Hematopoietic multipotent progenitor cell treated with erythropoietin and hydrocortisone succinate and interleukin-3 and kit ligand, for 8 days (in vitro differentiated cells): ENCODE measurements at places on chromosomes 4 and X.

DNA sequence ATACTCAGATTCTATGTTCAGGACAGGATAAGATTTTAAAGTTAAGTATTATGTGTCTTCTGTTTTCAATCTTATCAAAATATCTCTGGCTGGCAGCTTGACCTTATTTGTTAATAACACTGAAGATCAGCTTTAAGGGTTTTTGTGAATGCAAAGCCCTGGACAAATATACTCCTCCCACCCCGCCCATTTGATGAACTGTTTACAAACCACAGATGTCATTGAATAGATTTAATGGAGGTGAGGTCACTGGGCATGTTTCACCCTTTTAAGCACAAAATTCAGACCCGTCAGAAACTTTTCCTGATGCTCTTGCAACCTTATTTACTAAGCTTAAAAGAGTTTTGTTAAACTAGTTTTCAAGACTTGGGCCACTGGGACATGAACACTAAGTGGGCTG lies 10.1 kb upstream of the CXCL8 start:
- no peak for DNase-seq

DNA sequence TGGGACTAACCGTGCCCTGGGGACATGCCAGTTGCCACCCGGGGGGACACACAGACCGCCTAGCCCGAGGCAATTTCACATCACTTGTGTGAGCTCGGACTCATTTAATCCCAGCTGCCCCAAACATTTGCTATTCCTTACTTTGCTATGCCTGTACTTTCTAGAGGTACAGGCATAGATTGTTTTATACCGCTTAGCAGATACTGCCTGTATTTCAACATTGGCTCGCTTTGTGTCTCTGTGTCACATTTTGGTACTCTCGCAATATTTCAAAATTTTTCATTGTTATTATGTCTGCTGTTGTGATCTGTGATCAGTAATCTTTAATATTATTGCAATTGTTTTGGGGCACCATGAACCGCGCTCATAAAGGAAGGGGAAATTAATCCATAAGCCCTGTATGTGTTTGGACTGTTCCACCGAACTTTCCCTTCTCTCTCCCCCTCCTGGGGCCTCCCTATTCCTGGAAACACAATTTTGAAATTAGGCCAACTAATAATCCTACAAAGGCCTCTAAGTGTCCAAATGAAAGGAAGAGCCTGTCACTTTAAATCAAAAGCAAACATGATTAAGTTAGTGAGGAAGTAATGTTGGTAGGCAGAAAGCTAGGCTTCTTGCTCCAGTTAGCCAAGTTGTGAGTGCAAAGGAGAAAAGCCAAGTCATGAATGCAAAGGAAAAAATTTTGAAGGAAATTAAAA lies 568 bp upstream of the CASP6 start:
- DNase-seq, result peak; percentile 45

- peak; percentile 44 for DNase-seq
These were observed 571.1 kb upstream of the DIPK2B start for GRCh38 chrX:45771560-45772340.

GRCh38 chrX:138710866-138711341 lies 613 bp downstream of the FGF13 start:
- no peak for DNase-seq

DNA sequence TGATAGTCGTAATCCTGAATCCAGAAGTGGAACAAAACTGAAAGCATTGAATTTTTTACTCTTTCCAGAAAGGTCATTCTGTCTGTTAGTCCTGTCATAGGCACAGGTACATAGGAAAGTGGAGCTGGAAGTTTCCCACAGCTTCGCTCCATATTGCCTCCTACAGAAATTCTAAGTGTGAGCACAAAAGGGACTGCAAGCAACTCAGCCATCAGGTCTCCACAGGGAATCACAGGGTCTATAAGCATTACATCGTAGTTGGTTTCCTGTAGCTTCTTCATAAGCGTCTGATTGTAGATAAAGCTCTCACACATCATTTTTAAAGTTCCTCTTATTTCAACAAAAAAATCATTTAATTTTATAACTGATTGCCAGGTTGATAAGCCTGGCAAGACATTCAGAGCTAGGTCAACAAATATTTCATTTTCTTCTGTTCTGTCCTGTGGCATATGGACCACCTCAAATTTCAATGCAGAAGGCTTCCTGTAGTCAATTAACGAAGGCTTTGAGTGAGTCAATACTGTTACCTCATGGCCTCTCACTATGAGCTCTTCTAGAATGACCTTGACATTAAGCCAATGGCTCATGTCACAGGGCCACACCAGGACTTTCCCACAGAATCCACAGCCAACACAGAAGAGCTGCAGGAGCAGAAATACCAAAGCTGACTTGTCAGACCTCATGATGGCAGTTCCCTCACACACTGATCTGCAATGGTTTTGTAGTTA lies at the start of gene UGT2A3:
Gene UGT2A3 (minus strand): TSS at position 727 of the 728 bp plus-strand sequence. CDS start 44 bp downstream, at position 683.
- DNase-seq, result no peak

DNA sequence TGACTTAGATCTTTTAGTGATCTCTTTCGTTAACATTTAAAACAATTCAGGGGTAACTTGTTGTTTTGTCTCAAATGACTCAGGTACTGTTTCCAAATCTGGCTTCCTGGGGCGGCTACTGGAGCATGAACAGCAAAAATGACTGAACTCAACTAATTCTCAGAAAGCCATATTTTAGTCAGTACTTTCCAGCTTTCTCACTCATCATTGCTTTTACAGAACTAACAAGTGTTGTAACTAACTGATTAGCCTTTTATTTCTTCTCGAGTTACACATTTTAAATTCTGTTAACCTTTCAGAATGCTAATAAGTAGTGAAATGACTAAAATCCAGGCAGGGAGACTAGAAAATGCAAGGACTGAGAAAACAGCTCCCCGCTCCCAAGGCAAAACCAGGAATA lies 55.3 kb downstream of the JADE3 start:
- DNase-seq, result no peak

GRCh38 chr4:184417802-184418511 lies 56.4 kb downstream of the IRF2 start:
- peak; percentile 63 for DNase-seq

- no peak for DNase-seq
These were observed 1023.3 kb upstream of the TENM3 start for GRCh38 chr4:181219783-181220416.

GRCh38 chr4:77833126-77833724 lies 14.1 kb upstream of the CNOT6L start:
- no peak for DNase-seq

DNA sequence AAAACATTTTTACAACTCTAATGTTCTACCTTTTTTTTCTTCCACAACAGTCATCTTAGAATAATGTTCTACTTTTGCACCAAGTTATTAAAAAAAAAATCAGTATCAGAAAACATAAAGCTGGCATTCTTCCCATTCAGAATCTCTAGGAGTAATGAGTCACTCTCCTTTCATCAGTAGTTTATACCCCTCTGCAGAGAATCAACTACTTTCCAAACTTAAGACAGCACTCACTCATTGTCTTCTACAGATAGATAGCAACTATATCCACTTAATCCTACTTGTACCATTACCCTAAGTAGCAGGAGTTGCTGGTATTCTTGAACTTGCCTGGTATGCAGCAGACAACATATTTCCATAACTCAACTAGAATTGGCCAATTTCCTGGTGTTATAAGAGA lies 3.2 kb downstream of the TIGD4 start:
- DNase-seq, result peak; percentile 26

DNA sequence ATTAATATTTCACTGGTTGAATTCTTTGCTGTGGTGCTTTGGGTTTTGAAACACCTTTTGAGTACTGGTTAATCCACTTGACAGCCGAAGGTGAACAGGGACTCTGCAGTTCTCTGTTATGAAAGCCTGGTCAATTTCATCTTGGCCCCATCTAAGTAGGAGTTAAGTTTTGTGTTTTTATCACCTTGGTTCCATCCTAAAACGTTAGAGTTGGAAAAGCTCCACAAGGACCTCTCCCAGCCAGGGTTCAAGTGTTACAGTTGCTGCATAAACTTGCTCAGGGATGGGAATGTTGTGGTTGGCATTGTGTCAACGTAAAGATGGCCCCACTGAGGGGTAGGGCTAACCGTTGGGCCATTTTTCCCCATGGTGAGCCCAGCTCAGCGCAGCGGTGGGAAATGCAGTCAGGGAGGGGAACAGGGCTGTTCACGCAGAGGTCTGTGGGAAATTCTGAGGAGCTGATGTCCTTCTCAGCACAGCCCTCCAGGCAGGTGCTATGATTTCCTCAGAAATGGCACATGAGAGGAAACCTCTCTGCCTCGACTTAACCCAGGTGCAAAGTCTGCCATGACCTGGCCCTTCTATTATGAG lies 188.7 kb downstream of the STIM2 start:
- no peak for DNase-seq

DNA sequence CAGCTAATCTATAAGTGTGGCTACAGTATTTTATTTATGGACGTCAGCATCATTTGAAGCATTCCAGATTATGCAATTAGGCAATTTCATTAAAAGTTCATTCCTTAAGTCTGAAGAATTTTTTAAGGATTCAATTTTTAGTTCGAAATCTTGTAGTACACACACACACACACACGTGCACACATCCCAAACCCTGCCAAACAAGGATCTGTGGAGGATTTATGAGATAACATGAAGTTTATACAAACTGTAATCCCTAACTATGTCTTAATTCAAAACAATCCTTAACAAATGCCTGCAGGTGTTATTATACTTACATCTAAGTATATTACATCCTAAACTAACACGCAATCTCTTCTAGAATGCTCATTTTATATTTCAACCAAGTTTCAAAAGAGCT lies 105.8 kb downstream of the ELOVL6 start:
- no peak for DNase-seq

DNA sequence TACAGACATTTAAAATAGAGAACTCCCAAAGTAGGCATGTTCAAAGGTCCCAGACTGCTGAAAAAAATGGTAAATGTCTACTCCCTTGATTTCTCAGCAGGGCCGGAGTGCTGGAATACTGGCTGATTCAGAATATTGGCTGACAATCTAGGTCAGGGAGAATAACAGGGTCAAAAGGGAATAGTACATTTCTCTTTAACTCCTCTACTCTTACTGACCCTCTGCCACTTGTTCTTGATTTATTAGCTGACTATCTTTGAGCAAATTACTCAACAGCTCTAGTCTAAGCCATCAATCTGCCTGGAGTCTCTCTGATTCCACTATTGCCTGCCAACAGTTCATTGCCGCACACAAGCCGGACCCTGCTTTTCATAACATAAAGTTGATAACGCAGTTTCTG lies 19.7 kb upstream of the NWD2 start:
- no peak for DNase-seq

GRCh38 chr4:147482281-147482680 lies 1.4 kb downstream of the EDNRA start:
- no peak for DNase-seq

GRCh38 chrX:148372925-148373324 lies 127.5 kb upstream of the AFF2 start:
- no peak for DNase-seq

GRCh38 chr4:101961144-101961543 lies 170.6 kb downstream of the BANK1 start:
- DNase-seq, result no peak

DNA sequence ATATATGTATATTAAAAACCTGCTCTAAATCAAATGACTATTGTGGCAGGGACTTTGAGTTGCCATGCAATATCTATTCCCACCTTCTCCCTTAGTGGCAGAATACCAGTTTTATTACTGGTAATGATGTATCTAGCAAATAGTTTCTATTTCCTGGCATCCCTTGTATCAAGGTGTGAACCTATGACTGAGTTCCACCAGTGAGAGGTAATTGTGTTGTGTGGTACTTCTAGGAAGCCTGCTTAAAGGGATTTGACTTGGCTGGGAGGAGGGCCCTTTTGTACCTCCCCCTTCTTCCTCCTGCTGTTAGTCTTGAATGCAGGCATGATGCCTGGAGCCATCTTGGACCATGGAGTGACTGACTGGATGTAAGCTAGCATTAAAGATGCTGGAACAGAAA lies 65.4 kb upstream of the DYNLT3 start:
- DNase-seq, result no peak

- no peak for DNase-seq
These were observed 347.7 kb downstream of the GABRG1 start for GRCh38 chr4:45776146-45776545.

GRCh38 chr4:154618708-154619315 lies 6.4 kb upstream of the FGG start:
- peak; percentile 67 for DNase-seq

DNA sequence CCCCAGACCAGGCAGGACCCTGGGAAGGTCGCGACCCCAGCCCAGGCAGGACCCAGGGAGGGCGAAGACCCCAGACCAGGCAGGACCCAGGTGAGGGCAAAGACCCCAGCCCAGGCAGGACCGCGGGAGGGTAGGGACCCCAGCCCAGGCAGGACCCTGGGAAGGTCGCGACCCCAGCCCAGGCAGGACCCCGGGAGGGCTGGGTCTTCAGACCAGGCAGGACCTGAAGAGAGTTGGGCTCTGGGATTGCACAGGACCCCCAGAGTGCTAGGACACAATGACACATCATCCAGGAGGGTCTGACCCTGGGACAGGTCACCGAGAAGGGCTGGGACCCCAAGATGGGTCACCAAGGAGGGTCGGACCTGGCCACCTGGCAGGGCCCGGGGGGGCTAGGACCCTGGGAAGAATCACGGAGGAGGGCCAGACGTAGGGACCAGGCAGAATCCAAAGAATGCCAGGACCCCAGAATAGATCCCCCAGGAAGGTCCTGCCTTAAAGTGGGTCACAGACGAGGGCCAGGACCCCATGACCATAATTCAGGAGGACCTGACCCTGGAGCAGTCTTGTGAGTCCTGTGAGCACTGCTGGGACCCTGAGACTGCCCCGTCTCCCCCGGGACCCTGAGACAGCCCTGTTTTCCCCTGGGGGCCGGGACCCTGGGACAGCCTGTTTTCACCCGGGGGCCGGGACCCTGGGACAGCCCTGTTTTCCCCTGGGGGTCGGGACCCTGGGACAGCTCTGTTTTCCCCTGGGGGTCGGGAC lies 1.4 kb downstream of the PCGF3 start:
- DNase-seq, result no peak

- no peak for DNase-seq
These were observed 169.5 kb downstream of the ARHGAP10 start for GRCh38 chr4:147901388-147901787.

DNA sequence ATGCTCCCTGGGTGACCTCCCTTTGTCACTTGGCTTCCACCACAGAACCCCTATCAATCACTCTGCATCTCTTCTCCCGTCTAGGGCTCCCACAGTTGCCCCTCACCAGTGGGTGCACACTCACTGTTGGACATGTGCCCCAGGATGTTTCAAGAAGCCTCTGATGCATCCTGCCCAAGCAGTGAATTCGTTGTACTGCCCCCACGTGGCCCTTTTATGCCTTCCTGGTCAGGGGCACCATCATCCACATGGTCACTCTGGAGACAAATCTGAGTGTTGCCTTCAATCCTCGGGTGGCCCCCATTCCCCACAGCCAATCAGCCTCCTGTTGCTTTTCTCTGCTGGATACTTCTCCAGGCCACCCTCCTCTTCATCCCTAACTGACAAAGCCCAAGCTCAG lies 12.2 kb downstream of the ITIH6 start:
- DNase-seq, result peak; percentile 1
